Naive B cell (primary cell): ENCODE measurements at places on chromosomes 4 and X.
A peak's percentile ranks its signal among the peaks of the same experiment; 100 is the strongest.

DNA sequence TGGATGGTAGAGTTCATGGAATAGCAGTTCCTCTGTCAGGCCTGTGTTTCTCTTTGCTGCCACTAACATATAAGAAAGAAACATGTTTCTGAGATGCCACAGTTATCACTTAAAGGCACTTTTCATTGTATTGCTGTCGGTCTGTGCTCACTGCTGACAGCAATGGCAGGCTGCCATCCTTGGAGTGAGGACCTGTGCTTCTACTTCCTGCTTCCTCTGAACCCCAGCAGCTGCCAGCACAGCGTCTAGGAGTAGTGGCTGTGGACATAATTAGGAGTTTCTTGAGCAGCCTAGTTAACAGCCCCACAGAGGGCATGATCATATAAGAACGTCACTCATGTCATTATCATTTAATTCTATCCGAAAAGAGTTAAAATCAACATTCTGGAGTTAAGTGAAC lies 30.5 kb downstream of the F11 start:
- DNase-seq: no peak

DNA sequence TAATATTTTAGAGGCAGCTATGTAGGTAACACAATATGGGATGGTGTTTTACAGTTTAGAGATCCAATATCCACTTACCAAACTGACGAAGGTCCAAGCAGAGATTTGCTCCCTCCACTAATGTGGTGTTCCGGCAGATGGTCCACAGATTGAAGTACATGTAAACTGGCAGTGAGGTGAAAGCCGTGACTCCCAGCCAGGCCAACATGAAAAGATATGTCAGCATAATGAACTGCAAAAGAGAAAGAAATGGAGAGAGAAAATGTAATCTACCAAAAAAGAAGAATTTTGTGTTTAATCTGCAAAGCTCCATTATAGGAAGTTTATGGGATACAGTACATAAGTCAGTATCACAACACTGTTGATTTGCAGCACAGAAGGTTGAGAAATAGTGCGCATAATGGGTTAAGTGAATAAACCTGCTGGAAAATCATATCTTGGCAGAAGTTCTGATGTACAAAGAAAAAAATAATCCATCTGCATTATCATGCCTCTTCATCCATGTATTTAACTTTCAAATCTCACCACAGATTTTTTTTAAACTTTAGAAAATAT lies 160.2 kb downstream of the GPM6A start:
- DNase-seq: no peak

DNA sequence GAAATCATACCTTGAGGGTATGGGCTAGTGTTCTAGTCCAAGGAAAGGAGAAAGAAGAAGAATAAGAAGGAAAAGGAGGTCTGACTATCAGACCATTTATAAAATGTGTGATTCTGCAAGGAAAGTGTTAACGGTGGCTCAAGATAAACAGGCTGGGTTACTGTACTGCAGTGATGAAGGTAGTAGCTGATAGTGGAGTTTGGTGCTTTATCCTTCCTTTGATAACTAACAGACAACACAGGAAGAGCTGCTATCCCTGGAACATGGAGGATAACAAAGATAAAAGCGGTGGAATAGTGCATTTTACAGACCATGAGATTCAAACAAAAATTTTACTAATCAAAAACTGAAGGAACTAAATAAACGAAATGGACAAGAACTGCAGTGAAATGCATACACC lies 2.6 kb downstream of the UNC5C start:
- no peak for DNase-seq

- no peak for DNase-seq
Measured at GRCh38 chr4:1731180-1731579, 9.9 kb downstream of the TACC3 start.

DNA sequence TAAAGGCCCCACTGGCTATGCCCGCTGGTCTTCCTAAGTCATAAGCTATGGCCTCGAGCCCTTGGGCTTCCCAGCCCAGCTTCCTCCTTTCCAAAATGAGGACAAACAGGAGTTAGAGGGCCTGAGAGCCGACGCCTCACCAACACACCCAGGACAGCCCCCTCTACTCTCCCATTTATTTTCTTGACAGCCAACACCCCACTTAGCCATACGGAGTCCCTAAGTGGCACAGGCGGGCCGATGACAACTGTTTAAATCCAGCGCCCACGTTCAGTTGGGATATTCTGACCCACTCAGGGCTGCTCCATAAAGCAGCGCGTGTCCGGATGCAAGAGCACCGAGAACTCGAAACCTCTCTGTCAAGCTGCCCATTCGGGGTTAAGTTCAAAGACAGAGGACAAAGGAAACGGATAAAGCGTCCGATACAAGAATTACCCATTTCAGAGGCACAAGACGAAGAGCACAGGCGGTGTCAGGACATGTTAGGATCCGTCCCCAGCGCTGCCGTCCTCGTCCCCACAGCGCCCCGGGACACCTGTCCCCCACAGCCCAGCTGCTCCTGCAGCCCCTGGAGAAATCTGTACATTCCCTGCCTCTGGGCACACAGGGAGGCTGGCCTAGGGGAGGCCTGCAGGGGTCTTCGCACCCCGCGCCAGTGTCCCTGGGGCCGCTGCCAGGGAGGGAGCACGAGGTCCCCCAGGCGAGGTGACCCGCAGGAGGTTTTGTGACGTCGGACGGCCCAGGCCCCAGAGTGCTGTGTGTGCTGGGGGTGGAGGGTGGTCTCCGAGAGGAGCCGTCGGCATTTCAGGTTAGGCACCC lies 1.2 kb downstream of the PRKX start:
- DNase-seq: peak; percentile 22

DNA sequence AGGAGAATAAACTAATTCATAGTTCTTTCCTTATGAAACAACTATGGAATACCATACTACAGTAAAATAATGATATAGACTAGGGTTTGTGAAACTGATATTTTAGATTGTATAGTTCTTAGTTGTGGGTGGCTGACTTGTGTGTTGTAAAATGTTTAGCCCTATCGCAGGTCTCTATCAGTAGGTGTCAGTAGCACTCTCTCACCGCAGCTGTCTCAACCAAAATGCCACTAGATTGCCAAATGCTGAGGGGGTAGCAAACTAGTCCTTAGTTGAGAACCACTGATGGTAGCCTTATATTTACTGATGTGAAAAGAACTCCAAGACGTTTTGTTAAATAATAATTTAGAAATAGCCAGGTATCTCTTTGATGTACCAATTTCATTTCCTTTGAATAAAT lies 48.1 kb downstream of the RHOXF2B start:
- no peak for DNase-seq

- DNase-seq: no peak
Measured at GRCh38 chrX:30241724-30242415, at the start of gene MAGEB4. Gene MAGEB4 (plus strand): TSS chrX:30242000. CDS start chrX:30242136, 136 bp downstream.

DNA sequence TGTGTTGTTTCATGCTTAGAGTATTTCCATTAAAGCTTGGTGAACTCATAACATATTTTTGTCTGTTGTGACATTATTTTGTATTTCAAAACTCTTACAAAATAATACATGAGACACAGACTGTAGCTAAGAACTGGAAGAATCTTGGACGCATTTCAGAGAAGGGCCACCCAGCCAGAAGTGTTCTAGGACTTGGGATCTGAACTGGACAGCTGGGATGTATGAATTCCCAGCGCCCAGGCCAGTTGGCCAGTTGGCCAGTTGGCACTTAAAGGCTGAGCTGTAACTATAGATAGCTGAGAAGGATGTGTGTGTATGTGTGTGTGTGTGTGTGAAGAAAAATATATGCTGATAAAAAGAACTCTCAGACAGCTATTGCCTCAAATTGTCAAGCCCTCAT lies 193.4 kb upstream of the GPR101 start:
- no peak for DNase-seq

DNA sequence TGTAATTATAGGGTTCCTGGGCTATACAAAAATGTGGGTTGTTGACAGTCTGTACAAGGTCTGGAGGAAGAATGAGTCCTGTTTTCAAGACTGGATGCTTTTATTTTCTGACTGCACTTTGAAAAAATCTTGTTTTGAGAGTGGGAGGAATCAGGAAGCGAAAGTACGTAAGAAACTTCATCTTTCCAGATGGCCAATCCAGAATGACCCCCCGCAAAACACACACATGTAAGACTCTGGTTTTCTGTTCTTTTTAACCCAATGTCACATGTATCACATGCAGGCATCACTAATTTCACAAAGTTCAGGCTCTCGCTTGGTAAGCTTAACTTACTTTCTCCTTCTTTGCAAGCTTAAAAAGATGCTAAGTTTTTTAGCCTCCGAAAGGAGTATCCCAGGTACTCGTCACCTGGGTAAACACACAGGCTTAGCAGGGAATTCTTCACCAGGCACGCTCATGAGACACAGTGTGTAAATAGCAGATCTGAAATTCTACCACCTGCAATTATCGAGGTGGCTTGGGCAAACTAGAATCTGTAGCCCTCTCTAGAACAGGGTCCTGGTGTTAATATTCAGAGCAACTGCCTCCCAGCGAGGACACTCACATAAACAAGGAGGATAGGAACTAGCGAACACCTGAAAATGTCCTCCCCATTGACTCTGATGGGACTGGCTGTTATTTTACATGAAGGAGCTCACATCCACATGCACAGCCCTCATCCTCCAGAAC lies 90.7 kb downstream of the NSUN7 start:
- DNase-seq: peak; percentile 72

DNA sequence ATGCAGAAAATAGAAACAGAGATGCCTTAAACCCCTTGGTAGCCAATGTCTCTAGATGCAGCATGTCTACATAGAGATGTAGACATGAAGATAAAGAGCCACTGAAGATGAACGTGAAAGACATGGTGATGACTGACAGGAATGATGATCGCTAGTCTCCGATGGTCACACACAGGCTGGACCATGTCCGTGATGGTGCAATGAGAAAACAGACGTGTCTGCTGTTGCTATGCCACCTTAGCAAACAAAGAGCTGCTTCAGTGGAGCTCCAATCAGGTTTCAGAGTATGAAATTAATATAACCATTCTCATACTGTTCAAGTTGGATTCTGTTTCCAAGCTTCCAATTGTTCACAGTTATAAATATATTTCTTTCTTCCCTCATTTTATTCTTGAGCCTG lies 256.5 kb downstream of the CAMK2D start:
- DNase-seq: no peak

DNA sequence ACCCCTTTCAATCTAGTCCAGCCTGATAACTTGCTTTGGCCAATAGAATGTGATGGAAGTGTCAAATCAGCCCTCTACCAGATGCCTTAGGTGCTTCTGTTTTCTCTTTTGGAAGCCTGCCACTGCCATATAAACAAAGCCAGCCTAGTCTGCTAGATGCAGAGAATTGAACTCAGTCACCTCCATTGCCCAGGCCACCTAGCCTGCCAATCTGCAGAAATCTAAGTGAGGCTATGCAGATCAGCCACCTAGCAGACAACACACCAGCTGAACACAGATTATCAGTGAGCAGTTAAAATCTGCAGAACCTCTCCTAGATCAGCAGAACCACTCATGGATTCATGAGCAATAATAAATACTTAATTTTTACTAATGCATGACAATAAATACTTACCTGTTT lies 1108.2 kb downstream of the PCDH18 start:
- no peak for DNase-seq

- peak; percentile 42 for DNase-seq
Measured at GRCh38 chr4:1187182-1187581, 14.8 kb upstream of the SPON2 start.

DNA sequence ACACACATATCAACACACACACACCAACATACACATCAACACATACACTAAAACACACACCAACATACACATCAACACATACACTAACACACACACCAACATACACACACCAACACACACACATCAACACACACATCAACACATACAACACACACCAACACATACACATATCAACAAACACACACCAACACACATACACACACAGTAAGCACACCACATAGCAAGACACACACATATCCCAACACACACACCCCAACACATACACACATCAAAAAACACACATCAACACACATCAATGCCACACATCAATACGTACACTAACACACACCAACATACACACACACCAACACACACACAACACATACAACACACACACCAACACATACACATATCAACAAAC lies 40.9 kb upstream of the MAN2B2 start:
- no peak for DNase-seq

DNA sequence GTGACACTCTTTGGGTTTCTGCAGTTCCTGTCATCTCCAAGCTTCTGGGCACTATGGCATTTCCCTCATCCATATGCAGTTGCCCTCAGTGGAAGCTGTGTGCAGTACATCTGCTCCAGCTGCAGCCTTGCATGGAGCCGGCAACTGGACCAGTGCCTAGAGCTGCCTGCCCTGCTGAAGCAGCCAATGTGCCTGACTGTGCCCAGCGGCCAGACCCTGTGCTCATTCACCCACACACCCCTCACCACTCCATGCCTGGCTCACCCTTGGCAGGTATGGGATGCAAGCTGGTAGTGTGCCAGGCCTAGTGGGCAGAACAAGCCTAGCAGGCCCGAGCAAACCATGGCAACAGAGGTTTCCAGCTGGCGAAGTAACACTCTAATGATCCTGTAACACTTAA lies 370.8 kb downstream of the FSTL5 start:
- DNase-seq: no peak

DNA sequence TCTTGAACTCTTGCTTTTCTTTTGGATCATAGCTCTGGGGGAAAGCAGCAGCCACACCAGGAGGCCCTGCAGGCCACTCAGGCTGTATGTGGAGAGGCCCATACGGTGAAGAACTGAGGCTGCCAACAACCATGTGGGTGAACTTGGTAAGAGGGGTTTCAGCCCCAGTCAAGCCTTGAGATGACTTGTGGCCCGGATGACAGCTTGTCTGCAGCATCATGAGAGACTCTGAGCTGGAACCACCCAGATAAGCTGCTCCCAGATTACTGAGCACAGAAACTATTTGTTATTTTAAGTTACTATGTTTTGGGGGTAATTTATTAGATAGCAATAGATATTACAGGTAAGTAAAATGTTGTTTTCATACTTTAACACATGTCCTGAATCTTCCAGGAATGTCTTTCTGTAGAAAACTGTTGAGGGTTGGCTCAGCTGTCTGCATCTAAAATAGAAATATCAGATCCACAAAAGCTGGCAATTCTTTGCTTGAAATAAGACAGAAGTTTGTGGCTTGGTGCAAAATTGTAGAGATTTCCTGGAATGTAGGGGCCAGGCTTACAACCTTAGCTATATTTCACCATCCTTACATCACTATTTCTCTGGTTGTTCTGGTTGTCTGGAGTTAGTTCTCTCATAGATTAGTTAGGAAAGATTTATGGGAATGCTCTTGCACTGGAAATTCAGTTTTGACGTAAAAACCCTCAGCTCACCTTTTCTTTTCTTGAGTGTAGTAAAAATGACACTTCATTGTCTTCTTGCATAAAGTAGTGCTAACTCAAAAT lies 272.1 kb downstream of the RAPGEF2 start:
- no peak for DNase-seq

DNA sequence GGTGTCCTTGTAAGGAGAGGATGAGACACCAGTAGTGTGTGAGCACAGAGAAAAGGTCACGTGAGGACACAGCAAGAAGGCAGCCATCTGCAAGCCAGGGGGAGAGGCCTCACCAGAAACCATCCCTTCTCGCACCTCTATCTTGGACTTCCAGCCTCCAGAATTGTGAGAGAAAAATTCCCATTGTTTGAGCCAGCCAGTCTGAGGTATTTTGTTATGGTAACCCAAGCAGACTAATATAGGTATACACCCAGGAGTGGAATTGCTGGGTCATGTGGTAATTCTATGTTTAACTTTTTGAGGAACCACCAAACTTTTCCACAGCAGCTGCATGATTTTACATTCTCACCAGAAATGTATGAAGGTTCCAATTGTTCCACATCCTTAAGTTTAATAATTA lies 25.6 kb downstream of the ZDHHC9 start:
- no peak for DNase-seq
